Placental epithelial cell (primary cell): ENCODE measurements at places on chromosomes 1 and 21. TPM values are rescaled to one million over a fixed set of nuclear protein-coding genes. Genes with fewer than 3 reads are reported as not detected.

The DCST2 gene
- 0.43 and 2.4 TPM in 2 replicates for total RNA-seq

The KCNH1 gene
- total RNA-seq: under 0.01 and 0.11 TPM in 2 replicates

The RNASEL gene
- 12.2 and 12.6 TPM in 2 replicates for total RNA-seq

The S100B gene
- total RNA-seq: 0.22 TPM in 1 of 2 replicates, not detected in the other

The CCDC181 gene
- not detected in 2 replicates for total RNA-seq

The SLC9C2 gene
- 0.39 TPM in 1 of 2 replicates, not detected in the other for total RNA-seq

The LYPD8 gene
- total RNA-seq: 0.22 TPM in 1 of 2 replicates, not detected in the other

The SERINC2 gene
- total RNA-seq: 12.2 and 54.7 TPM in 2 replicates

The LORICRIN gene
- not detected in 2 replicates for total RNA-seq

The CNKSR1 gene
- total RNA-seq: 39.3 and 46.1 TPM in 2 replicates

The SIM2 gene
- 2.1 and 4.3 TPM in 2 replicates for total RNA-seq

The PTGFR gene
- total RNA-seq: 1.6 and 8.2 TPM in 2 replicates

The TMEM82 gene
- total RNA-seq: not detected in 2 replicates

The FAM167B gene
- total RNA-seq: 1.2 TPM in 1 of 2 replicates, not detected in the other

The APOBEC4 gene
- not detected in 2 replicates for total RNA-seq

The XPR1 gene
- total RNA-seq: 40.8 and 41.2 TPM in 2 replicates

The ACTL8 gene
- total RNA-seq: not detected in 2 replicates

The KRTAP10-4 gene
- total RNA-seq: not detected in 2 replicates

The DNAJC28 gene
- total RNA-seq: 1.6 and 2.4 TPM in 2 replicates

The CSF3R gene
- total RNA-seq: 1.2 TPM in 1 of 2 replicates, not detected in the other

The PLA2G2D gene
- total RNA-seq: not detected in 2 replicates
